ENCODE measurements at places on chromosomes 11 and 22. TPM values are rescaled to one million over a fixed set of nuclear protein-coding genes. Genes with fewer than 3 reads are reported as not detected.

CLTCL1 gene
- 15.6 TPM for polyA plus RNA-seq

- DNase-seq, result no peak
Measured at GRCh38 chr11:79025622-79026021, 415.2 kb downstream of the TENM4 start.

GRCh38 chr11:46200537-46201281, 76.8 kb upstream of the CREB3L1 start:
- no peak for DNase-seq

NCAM1 gene
- polyA plus RNA-seq, result 149 TPM

DNA sequence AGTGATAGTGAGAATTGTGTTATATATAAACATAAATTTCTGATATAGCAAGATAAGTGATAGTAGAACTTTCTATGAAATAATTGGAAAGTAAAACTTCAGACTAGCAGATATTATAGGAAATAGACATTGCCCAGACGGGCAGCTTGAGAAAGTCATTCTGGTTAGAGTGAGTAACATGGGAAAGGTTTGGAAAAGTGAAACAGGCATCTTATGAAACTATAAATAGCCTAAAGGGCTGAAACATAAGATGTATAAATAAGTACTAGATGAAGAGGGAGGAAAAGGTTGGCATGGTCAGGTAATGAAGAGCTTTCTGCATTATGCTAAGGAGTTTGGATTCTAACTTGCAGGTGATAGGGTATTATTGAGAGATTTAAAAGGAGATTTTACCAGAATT, 101.3 kb downstream of the DYNC2H1 start:
- no peak for DNase-seq

APOA5 gene
- not detected for polyA plus RNA-seq

NLRP10 gene
- polyA plus RNA-seq, result not detected

DNA sequence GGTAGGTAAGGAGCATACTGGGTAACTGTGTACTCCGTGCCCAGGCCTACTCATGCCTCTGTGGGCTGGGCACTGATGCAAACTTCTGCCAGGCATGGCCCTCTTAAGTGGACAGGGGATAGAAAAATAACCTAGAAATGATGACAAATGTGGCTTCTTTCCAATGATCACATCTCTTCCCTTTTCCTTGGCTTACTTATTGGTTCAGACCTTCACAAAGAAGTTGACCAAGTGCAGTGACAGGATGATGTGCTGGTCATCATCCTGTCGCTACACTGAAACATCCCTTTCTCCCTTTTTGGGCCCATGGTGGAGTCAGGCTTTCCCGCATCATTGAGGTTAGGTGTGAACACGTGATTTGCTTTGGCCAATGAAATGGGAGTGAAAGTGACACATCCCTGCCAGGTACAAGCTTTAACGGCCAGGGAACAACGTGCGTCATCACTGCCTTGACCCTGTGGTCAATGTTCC, 31.8 kb upstream of the APOBEC3A start:
- no peak for DNase-seq

GNG3 gene
- polyA plus RNA-seq, result 0.34 TPM

DNA sequence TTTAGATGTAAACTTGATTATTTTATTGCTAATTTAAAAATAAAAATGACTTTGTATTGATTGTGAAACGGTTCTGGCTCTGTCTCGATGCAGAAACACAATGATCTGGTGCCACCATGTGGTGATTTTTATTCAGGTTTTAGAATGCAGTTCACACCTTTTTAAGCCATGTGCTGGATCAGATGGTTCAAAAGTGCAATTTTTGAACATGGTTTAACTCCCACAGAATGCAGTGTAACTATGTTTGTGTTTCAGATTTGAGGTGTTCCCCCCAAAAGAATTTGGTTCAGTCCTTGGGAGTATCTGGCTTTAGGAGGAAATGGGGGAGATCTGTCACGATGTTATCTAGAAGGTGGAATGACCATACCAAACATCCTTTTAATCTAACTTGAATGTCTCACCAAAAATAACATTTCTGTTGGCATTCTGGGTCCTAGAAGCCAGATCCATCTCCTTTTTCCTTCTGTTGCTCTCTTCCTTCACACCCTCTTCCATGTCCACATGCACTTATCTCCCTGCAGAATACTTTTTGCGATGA, 7.9 kb downstream of the MRPL16 start:
- peak; percentile 66 for DNase-seq

DNA sequence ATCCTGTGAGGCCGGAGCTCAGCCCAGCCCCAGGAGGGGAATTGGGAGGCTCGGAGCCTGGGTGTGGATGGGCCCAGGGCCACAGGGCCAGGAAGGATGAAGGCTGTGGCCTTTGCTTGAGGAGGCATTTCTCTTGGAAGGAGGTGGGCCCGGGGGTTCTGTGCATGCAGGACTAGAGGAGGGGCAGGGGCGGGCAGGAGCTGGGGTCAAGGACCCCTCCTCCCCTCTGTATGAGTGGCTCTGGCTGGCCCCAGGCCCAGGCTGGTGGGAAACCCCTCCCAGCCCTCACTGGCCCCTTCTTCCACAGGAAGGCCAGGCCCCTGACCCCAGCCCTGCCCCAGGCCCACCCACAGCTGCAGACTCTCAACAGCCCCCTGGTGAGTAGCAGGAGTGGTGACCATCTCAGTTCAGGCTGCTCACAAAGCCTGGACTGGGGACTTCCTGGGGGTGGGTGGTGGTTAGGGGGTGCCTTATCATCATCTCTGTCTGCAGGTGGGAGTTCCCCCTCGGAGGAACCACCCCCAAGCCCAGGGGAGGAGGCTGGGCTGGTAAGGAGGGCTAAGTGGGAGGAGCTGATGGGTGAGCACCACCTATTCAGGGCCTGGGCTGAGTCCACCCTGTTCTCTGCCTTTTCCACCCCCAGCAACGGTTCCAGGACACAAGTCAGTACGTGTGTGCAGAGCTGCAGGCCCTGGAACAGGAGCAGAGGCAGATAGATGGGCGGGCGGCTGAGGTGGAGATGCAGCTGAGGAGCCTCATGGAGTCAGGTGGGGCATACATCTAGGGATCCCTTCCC, 6.0 kb downstream of the KCNK7 start:
- no peak for DNase-seq

OR52I1 gene
- not detected for polyA plus RNA-seq

DNA sequence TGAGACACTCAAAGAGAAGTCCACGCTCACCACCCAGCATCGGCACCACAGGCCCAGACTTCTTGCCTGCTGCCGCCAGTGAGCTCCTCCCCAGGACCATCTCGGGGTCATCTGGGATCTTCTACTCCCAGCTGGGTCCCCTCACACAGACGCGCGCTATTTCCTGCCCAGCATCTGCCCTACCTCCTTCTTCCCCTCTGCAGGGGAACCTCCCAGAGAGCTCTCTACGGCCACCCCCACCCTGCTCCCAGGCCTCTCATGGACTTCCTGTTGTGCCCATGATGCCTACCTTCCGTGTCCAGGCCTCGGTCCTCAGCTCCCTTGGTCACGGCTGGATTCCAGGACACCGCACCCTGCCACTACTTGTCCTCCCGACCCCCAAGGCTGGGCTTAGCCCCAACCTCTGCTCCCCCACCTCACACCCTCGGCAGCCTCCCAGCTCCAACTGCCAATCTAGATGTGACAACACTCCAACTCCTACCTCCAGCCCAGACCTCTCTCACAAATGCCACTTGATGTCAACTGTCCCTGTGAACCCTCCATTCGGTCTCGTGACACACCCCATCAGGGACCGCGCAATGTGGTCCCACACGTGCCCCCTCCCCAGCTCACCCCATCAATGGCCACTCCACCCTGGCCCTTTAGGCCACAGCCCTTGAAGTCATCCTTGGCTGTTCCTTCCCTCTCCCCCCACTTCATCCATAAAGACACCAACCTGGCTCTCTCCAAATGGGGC, 45.3 kb downstream of the SGSM3 start:
- no peak for DNase-seq

GRCh38 chr11:65576867-65577755, 1.3 kb downstream of the EHBP1L1 start:
- no peak for DNase-seq

DNA sequence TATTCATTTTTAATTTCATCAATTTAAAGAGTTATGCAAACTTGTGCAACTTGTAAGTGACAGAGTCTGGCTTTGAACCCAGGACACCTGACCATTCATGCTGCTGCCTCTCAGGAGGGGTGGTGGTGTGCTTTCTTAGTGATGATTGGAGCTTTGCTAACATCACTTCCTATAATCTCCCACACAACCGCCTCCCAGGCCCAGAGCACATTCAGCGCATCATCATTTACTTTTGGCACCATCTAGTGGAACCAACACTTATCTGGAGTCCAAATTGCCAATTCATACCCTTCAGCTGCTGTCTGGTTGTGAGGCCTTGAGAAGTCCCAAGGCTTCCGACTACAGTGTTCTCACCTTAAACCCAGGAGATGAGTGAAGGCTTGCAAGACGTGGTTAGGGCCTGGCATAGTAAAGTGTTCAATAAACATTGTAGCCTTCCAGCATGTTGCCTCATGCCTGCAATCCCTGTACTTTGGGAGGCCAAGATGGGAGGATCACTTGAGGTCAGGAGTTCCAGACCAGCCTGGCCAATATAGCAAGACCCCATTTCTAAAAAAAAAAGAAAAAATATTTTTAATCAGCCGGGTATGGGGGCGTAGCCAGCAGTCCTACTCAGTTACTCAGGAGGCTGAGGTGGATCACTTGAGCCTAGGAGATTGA, 1.1 kb upstream of the TTLL1 start:
- peak; percentile 67 for DNase-seq

SPDYC gene
- not detected for polyA plus RNA-seq

RAB36 gene
- polyA plus RNA-seq, result 1.0 TPM

GRCh38 chr11:14480716-14481115, 18.9 kb downstream of the COPB1 start:
- DNase-seq, result no peak

DNA sequence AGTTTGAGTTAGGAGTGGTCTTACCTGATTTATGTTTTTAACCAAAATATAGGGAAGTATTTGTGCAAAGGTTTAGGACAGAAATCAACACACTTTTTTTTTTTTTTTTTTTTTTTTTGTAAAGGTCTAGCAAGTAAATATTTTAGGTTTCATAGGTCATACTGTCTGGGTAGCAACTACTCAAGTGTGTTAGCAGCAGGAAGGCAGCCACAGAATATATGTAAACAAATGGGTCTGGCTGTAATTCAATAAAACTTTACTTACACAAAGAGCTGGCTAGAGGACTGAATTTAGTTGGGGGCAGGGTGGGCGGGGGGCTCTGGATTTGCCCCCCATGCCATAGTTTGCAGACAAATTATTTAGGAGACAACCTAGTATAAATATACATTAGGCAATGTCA, 510.4 kb downstream of the NELL1 start:
- DNase-seq, result no peak

TYR gene
- polyA plus RNA-seq, result 0.11 TPM

DNA sequence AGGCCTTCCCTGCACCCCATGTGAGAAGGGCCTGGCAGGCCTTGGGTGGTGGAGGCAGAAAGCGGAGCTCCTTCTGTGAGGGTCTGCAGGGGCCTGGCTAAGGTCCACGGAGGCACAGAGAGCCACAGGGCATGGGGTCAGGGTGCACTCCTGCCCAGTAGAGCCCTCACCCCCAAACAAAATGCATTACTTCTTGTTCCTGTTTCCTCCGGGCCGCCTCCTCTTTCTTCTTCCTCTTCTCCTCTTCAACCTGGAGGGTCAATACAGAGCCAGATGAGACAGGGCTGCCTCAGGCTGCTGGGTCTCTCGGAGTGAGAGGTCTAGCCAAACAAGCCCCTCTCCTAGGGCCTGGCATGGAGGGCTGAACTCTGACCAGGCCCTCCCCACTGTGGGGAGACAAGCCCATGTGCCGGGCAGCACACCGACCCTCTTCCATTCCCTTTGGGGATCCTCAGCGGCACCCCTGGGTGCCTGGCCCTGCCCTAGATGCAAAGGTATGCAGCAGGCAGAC, 10.3 kb upstream of the NAP1L4 start:
- no peak for DNase-seq

DNA sequence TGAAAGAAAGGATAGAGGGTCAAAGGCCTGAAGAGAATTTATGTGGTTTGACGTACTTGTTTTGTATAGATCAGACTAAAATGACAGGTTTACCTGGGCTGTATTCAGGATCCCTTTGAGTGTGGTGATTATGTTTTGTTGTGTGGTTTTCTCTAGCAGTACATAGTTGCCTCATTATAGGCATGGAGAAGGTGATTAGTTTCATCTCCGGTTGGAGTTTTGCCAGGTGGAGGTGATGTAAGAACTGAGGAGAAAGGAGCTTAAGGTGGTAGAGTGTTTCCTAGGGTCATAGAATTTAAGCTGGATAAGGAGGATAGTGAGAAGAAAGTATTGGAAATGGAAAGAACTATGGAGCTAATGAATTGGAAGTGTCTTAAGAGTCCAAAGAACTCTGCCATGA, 229.0 kb downstream of the TMEM135 start:
- DNase-seq, result no peak

DNA sequence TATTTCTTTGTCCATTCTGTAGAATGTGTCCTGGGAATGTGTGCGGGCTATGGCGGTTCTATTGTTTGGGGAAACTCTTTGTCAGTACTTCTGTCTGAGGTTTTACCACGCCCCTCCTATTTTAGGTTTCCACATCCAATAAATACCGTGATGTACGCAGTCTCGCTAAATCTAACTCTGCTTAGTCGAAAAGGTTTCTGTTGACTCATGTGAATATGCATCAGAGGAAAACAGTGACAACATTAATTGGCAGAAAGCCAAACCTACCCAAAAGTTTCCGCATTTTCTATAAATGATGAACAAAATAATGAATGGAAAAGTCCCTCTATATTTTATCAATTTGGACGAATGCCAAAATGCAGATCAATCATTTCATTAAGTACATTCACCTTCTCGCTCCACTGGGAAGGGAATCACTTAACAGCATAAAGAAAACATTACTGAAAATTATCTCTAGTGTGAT, 143.4 kb downstream of the MAML2 start:
- peak; percentile 38 for DNase-seq

DNA sequence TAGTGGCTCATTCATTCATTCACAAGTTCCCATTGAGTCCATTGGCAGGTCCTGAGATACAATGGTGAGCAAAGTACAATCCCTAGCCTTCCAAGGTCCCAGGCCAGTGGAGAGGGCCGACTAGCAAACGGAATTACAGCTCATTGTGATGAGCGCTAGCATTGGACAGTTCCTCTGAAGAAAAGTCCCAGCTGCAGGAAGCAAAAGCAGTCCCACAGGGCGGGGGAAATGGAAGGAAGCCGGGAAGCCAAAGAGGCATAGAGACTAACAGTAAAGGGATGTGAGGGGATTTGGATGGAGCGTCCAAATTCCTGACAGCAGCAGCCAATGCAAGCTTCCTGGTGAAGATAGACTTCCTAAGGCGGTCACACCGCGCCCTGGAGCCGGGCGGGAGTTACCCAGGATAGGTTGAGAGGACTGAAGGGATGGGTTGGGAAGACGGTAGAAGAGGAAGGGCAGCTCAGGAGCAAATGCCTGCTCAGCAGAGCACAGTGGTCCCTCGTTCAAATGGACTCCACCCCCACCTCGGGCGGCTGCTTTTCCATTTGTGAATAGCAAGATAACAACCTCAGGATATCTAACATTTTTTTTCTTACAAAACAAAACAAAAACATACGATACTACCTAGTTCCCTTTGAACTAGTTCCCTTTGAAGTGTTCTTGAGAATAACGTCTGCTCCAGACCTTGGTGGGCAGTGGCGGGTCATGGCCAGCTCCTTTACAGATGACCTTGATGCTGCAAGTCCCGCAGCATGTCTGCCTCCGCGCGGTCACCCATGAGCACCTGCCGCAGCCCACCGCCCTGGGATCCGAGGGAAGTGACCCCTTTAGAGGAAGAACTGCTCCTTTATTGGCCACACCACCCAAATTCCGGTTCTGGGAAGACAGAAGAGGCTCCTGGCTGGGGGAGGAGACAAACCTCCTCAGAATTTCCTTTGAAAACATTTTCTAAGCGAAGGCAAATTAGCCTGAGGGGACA, 132.9 kb downstream of the RASSF10 start:
- DNase-seq, result no peak

RASL10A gene
- polyA plus RNA-seq, result 2.1 TPM

All from muscle of arm (tissue), 14 donors.